ENCODE measurements at places on chromosomes 11 and 22.

GRCh38 chr11:28730889-28731288 lies 622.7 kb downstream of the METTL15 start:
- DNase-seq, result no peak

GRCh38 chr11:132208477-132209055 lies 838.2 kb downstream of the NTM start:
- DNase-seq, result no peak

- DNase-seq, result no peak
Observed at GRCh38 chr11:46492532-46492931, 101.0 kb upstream of the CHRM4 start.

- no peak for DNase-seq
Observed at GRCh38 chr11:119120639-119121007, 757 bp upstream of the HINFP start.

- DNase-seq, result no peak
Observed at GRCh38 chr11:15627560-15627959, 512.8 kb downstream of the INSC start.

DNA sequence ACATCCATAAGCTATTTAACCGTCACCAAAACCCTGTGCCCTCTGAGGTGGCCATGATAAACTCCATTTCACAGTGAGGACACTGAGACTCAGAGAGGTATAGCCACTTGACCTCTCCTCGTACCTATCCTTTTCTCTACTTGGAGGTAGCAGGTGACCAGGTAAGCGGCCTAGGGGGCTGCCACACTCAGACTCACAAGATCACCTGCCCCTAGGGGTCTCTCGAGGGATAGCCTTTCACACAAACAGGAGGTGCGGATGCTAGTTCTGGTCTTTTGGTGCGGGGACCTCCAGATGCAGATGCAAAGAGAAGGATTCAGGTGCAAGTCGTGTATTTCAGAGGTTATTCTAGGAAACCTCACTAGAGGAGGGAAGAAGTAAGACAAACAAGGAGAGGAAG lies 14.6 kb downstream of the MS4A18 start:
- DNase-seq, result no peak
